Body of pancreas (tissue), 4 donors: ENCODE measurements at places on chromosomes 3 and 15. TPM values are rescaled to one million over a fixed set of nuclear protein-coding genes. Genes with fewer than 3 reads are reported as not detected.

DNA sequence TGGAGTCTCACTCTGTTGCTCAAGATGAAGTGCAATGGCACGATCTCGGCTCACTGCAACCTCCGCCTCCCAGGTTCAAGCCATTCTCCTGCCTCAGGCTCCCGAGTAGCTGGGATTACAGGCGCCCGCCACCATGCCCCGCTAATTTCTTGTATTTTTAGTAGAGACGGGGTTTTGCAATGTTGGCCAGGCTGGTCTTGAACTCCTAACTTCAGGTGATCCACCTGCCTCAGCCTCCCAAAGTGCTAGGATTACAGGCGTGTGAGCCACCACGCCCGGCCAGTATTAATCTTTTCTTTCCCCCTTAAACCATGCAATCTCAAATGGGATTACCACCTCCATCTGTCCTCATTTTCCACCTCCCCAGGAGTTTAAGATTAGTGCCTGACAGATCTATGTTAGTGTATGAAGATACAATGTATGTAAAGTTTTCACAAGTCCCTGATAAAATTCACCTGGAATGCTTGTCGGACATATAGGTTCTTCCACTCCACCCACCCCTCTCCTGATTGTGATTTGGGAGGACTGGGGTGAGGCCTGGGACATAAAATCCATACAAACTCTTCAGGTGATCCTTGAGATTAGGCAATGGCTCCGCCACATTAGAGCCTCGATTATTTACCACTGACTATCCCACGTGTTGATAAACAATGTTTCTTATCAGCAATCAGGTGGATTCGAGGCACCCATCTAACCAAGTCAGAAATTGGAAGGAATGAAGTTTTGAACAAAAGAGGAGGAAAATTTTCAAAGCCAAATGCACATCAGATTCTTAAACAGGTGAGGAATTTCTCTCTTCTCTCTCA, 1.2 kb downstream of the PARL start:
- no peaks in the 10 kb centered on the region for H3K36me3 ChIP-seq
- DNase-seq, result no peak
- H3K27ac ChIP-seq, result no peak overlapping the region
- peak overlapping the region; percentile 75 for H3K4me3 ChIP-seq
- peaks cover 23% of the 10 kb centered on the region for H3K4me1 ChIP-seq

GRCh38 chr3:120956143-120956542, 48.1 kb downstream of the STXBP5L start:
- no peaks in the 10 kb centered on the region for H3K27me3 ChIP-seq
- H3K36me3 ChIP-seq, result no peaks in the 10 kb centered on the region
- H3K4me1 ChIP-seq, result no peaks in the 10 kb centered on the region
- no peak overlapping the region for H3K4me3 ChIP-seq
- no peak for DNase-seq

DNA sequence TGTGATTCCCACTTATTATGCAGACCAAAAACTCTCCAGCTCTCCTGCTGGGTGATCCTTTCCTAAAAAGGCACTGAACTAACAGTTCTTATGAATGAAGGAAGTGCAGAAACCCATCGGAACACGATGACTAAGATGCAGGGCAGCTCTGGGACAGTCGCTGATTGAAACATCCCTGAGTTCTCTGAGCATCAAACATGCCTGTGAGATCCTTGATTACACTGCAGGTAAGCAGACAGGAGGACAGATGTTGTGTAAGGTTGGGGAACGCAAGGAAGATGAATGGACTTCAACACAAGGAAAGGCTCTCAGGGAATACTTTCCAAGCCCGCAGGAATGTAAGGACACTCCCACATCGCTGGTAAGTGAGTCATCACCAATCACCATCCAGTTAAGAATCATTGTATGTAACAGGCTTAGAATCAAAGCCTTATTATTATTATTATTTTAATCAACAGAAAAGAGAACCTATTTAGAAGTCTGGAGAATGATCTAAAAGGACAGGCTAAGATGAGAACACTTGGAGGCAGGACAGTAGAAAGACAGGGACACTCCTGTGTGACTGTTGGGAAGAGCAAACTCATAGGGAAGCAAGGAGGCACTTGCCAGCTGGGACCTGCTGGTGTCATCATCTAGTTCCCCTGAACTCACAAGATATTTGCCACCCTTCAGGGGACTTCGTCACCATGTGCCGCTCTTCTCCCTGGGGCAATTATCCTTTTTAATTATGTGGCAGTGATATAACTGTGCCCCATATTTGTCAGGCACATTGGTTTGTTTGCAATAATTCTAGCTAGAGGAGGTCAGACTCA, 26.0 kb downstream of the TMEM158 start:
- peak; percentile 22 for DNase-seq
- H3K4me3 ChIP-seq, result no peak overlapping the region
- H3K27me3 ChIP-seq, result no peaks in the 10 kb centered on the region
- H3K4me1 ChIP-seq, result no peaks in the 10 kb centered on the region

DNA sequence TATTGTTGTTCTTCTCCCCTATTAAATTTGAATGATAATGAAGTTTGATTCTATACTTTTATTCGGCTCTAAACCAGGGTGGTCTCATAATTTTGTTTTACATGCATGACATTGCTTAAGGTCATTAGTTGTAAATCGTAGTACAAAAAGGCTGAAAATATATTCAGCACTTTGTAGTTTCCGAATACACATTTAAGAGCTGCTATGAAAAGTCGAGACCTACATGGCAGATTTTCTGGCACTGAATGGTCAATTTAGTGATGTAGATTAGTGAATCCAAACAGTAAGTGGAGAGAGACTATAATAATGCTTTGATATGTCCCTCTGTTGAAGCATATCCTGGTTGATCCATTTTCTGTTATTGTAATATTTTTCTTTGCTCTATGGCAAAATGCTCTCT, 254.0 kb upstream of the SOX2 start:
- no peaks in the 10 kb centered on the region for H3K4me1 ChIP-seq
- no peaks in the 10 kb centered on the region for H3K27me3 ChIP-seq
- H3K36me3 ChIP-seq, result no peaks in the 10 kb centered on the region
- H3K27ac ChIP-seq, result no peak overlapping the region
- DNase-seq, result no peak
- no peak overlapping the region for H3K4me3 ChIP-seq

Gene CHRM5
- not detected for total RNA-seq

Gene TRPM1
- not detected for total RNA-seq

GRCh38 chr3:122255757-122256439, 69.2 kb upstream of the CSTA start:
- H3K4me3 ChIP-seq, result no peak overlapping the region
- H3K4me1 ChIP-seq, result peaks cover 6% of the 10 kb centered on the region
- no peaks in the 10 kb centered on the region for H3K36me3 ChIP-seq
- H3K27ac ChIP-seq, result no peak overlapping the region
- DNase-seq, result no peak
- H3K27me3 ChIP-seq, result no peaks in the 10 kb centered on the region

GRCh38 chr15:42066764-42067415, 27.5 kb downstream of the PLA2G4D start:
- no peaks in the 10 kb centered on the region for H3K27me3 ChIP-seq
- H3K4me1 ChIP-seq, result peaks cover 6% of the 10 kb centered on the region
- no peak for DNase-seq
- H3K36me3 ChIP-seq, result no peaks in the 10 kb centered on the region
- no peak overlapping the region for H3K4me3 ChIP-seq

GRCh38 chr3:2944628-2945027, 165.5 kb downstream of the IL5RA start:
- DNase-seq, result no peak
- no peaks in the 10 kb centered on the region for H3K4me1 ChIP-seq
